Right kidney (tissue), 9 donors: ENCODE measurements at places on chromosomes 7 and 10.

DNA sequence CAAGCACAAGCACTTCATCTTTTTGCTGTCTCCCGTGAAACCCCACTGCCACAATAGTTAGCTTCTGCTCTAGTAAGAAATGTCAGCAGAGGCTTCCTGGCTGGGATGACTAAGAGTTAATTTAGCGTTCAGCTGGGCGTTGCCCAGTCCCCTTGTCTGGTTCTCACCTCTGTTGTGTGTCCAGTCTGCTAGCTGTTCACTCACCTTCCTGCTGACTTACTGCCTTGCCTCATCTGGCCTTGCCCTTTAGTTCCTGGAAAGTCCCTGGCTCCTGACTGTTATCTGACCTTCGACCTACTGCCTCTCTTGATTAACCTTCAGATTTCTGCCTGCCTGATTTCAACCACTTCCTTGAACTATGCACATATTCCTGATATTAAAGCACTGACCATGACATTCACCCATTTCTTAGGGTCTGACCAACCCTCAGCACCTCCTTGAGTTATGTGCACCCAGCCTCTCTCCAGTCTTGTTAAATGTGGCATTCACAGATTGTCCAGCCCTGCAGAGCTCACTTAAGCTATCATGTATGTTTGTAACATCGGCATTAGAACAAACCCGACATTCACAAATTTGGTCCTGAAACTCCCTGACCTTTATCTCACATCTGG lies 30.3 kb downstream of the C7orf33 start:
- no peak for DNase-seq

DNA sequence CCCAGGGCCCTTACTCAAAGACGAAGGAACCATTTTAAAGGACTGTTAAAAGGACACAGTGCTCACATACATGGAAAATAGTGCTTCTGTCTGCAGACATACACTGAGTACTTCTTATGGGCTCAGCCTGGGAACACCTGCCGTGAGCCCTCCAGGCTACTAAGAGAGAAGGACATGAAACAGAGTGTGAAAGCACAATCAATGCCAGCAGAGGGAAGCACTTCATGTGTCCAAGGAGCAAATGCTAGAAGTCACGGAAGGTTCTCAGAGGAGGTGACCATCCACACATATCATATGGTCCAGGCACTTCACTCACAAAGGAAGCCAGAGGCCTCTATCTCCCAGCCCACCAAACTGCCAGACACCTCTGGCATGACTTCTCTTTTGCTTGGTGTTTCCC lies 15.5 kb downstream of the ELMO1 start:
- no peak for DNase-seq

- no peak for DNase-seq
Measured at GRCh38 chr10:88791924-88792323, 10.6 kb upstream of the LIPM start.

- DNase-seq, result no peak
Measured at GRCh38 chr7:35494407-35494806, 200.5 kb downstream of the HERPUD2 start.

DNA sequence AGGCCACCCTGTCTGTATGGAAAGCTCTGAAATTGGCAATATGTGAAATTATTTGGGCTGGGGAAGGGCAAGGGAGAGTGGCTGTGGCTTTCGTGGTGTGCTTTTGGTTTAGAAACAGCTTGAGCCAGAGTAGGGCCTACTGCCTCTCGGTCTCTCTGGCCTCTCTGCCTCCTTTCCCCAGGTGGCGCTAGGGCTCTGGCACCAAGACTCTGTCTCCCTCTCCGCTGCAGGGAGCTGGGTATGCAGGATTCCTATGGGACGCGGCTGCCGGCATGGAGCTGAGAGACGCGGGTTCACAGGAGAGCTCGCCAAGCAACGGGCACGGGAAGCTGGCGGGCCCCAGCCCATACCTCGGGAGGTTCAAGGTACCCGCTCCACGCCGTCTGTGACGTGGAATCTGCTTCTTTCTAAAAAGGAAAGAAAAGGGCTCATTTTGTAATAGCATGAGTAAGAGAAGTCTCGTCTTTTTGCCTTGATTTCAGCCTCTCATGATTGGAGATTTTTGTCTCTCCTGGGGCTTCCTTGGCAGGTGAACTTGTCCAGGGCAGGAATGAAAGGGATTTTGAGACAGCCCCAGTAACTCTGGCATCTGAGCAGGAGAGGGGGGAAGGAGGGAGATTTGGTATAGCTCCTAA lies 105.1 kb upstream of the ANLN start:
- no peak for DNase-seq

- no peak for DNase-seq
Measured at GRCh38 chr10:93352638-93353383, 129.3 kb downstream of the MYOF start.
